Lower leg skin (tissue), 4 donors: ENCODE measurements at places on chromosomes 12 and 14. TPM values are rescaled to one million over a fixed set of nuclear protein-coding genes. Genes with fewer than 3 reads are reported as not detected.

- DNase-seq, result no peak
Measured at GRCh38 chr14:59511916-59512575, 27.7 kb downstream of the JKAMP start.

DNA sequence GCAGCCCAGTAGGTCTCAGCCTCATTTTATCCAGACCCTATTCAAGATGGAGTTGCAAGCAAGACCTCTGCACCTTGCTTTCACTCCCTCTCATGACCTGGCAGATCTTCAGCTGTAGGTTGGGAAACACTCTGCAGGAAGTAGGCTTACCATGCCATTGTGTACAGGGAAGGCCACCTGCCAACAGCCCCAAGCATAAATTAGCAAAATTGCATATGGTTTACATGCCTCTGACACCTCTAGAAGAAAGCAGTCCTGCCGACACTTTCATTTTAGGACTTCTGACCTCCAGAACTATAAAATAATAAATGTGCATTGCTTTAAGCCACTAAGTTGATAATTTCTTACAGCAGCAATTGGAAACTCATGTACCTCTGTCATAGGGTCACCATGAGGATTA, 96.9 kb downstream of the SLC15A4 start:
- DNase-seq, result peak; percentile 9

- DNase-seq, result no peak
Measured at GRCh38 chr12:115306380-115306779, 622.4 kb upstream of the TBX3 start.

- no peak for DNase-seq
Measured at GRCh38 chr12:123094349-123095077, 56.4 kb downstream of the PITPNM2 start.

DNA sequence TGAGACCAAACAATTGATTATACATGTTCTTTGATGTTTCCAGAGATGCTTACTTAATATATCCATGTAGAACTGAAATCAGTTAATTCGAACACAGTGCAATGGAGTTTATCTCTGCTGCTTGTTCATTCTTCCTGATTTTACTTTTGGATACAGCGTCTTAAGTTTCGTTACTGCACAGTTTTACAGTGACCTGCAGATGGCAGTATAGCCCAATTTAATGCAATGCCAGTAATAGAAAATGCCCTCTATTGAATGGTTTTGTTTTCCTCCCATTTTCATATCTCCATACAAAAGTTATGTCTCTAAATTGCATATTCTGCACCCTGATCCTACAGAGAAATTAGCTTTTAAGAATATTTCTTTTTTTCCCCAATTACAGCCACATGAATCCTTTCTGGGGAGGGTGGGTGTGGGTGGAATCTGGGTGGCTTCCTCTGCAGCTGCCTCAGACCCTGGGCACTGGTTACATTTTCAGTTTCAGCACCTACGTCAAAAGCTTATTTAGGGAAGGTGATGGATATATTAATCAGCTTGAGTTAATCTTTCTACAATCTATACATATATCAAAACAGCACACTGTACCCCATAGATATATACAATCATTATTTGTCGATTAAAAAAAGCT, 101.1 kb upstream of the DCD start:
- DNase-seq, result no peak

DNA sequence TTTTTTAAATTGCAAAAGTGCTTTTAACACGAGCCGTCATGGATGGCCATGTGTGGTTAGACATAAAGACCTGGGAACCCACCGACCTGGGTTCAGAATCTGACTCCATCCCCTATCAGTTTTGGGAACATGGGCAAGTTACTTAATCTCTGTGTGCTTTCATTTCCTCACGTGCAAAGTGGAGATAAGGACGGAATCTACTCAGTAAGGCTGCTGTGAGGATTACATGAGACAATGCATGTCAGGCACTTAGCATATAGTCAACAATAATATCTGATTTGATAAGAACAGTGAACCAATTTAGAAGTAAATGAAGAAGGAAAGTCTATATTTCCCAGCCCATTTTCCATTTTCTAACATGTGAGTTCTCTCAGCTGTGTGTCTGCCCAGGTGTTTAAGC, 235.4 kb downstream of the SUDS3 start:
- no peak for DNase-seq

DNA sequence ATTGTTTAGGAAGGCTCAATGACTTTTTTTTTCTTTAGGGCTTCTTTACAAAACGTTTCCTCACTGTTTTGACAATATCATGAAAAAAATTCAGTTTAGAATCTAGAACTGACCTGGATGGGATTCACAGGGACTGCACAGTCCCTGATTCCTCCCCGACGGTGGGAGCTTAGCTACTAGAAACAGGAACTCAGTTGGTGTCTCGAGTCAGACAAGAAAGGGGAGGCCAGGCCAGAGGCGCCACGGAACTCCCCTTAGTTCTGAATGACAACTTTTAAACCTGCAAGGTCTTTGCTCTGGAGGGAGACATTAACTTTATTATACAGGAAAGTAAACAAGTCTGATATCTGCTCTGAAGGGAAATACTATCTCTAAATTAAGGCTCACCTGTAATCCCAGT, 45.4 kb upstream of the SRP54 start:
- DNase-seq, result no peak

GRCh38 chr12:108131657-108132126, 2.6 kb downstream of the WSCD2 start:
- no peak for DNase-seq

DNA sequence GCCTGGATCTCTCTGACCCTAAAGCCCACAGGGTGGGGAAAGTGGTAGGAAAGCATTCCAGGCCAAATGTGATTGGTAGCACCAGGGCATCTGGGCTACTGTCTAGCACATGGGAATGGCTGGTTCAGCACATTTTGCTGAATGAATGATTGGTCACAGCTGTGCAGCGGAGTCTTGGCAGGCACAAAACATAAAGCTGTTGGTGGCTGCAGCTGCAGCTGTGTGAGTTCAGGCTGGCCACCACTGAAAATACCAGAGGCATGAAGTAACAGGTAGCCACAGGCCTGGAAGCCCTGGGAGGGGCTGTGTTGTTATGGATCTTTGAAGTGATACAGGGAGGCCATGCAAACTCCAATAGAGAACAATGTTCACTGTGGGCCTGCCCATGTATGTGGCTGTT, 72.7 kb downstream of the MYRFL start:
- DNase-seq, result no peak

DNA sequence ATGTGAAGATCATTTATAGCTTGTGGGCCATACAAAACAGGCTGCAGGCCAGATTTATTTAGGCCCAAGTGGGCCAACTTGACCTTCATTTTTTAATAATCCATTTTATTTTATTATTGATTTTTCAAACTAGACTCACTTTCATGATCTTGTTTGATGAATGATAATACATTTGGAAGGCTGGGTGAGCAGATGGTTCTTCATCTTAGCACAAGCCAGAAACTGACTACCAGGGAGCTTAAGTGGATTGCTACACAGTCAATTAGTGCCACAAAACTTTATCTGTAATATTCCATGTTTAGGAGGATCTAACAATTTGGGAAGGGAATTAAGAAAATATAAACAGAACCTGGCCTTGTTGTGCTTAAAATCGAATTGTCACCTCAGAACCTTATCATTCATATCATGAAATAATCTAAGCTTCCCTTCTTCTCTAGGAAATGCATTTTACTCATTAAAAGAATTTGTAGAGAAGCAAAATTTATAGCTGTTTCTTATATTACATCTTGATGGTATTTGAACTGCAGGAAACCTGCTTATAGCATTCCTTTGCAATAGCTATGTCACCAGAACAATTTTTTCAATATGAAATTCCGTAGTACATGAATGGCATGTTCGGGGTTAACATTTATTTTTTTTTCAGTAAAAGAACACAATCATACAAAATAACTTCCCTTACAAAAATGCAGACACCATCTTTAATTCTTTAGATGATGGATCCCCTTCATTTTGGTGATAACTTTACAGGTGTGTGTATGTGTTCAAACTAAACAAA, 62.0 kb upstream of the CSRP2 start:
- no peak for DNase-seq

DNA sequence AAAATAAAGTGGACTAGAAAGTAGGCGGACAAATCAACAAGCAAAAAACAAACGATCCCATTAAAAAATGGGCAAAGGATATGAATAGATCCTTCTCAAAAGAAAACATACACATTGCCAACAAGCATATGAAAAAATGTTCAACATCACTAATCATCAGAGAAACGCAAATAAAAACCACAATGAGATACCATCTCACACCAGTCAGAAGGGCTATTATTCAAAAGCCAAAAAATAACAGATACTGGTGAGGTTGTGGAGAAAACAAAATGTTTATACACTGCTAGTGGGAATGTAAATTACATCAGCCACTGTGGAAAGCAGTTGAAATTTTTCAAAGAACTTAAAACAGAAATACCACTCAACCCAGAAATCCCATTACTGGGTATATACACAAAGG, 70.3 kb downstream of the RPS6KA5 start:
- no peak for DNase-seq

DNA sequence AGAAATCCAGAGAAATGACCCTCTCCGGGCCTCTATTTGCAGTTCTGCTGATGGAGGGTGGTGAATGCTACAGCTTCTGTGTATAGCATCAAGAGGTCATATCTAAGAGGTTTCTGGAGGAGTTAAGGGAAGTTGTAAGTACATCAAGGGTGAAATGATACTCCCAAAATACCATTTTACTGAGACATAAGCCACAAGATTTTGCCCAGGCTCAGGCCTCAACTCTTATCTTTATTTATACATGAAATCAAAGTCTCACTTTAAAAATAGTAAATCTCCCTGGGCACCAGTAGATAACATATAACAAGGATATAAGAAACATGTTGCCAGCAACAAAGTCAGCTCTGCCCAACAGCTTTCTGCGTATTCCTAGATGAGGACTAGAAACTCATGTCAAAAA, 40.4 kb downstream of the NIN start:
- DNase-seq, result no peak

GRCh38 chr14:54785778-54786770, 116.6 kb downstream of the GCH1 start:
- peak; percentile 42 for DNase-seq

- no peak for DNase-seq
Measured at GRCh38 chr14:87944987-87945604, 47.9 kb downstream of the GALC start.

- DNase-seq, result no peak
Measured at GRCh38 chr12:65695113-65695865, 129.0 kb upstream of the HMGA2 start.

- DNase-seq, result no peak
Measured at GRCh38 chr12:116222358-116222757, 55.1 kb downstream of the MED13L start.

DNA sequence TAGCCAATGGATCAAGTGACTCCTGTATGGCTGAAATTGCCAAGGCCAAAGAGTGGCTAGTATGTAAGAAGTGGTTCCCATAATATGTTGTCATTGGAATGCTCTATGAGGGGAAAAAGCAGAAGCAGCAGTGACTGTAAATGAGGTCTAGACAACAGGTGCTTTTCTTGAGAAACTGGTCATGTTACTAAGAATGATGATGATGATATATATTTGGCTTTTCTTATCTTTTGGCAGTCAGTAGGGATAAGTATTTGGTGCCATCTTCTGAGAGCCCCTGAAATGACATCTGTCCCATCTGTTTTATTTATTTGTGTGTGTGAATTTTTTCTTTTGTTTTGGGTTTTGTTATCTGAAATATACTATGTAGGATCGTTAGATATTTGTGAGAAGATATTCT, 141.7 kb downstream of the SYT1 start:
- DNase-seq, result no peak

- DNase-seq, result no peak
Measured at GRCh38 chr14:75418850-75419768, 8.7 kb upstream of the JDP2 start.

DNA sequence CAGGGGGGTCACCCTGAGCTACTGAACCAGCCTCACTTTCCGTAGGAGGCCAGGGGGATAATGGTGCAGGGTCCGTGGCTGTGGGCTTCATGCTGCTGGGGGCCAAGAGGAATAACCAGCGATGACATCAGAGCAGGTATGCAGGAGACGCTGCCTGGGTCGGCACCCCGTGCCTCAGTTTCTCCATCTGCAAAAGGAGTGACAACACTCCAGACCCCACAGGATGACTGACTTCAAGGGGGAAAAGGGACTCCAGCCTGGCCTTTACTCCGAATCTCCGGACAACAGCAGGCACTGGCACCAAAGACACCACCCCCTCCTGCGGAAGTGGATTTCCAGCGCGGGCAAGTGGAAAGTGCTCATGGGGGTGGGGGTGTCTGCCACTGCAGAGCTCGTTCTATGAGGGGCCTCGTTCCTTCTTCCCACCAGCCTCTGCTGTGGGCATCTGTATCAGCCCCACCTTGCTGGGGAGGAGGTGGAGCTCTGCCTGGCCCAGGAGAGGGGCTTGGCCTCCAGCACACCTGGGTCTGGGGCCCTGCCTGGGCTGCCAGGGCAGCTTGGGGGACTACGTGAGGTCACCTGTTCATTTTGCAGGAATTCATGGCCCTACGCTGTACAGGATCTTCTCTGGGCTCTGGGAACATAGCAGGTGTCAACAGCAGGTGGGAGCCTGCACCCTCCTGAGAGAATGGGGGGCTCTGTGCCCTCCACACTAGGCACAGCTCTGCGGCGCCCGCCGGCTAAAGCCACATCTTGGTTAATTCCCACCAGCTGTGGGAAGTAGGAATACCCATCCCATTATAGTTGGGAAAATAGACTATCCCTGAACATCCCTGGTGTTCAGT, 216.6 kb upstream of the C14orf180 start:
- DNase-seq, result no peak

- no peak for DNase-seq
Measured at GRCh38 chr12:75909714-75910656, 121.6 kb downstream of the PHLDA1 start.

DNA sequence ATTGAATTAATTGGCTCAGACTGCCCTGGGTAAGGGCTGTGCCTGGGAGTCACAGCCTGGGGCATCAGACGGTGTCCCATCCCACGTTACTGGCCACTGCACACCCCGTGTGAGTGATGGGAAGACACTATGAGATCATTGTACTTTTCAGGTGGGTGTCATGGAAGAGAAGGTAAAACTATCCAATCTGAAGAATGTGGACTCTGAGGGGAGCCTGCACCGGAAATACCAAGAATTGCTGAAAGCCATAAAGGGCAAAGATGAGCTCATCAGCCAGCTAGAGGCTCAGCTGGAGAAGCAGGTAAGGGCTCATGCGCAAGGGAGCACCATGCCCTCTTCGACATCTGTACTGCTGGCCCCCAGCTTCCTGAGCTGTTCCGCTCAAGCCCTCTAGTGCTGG, 24.0 kb downstream of the PLEKHH1 start:
- no peak for DNase-seq

The ZNF10 gene
- total RNA-seq, result 4.8 TPM

The C12orf60 gene
- not detected for total RNA-seq

The C14orf39 gene
- total RNA-seq, result not detected

The MEG3 gene
- 18.2 TPM for total RNA-seq

The KRT71 gene
- total RNA-seq, result not detected

The TESPA1 gene
- total RNA-seq, result 0.68 TPM

The PTPRO gene
- total RNA-seq, result 0.91 TPM

The TMEM52B gene
- total RNA-seq, result not detected

The ARPC3 gene
- total RNA-seq, result 224 TPM

The LRP1-AS gene
- total RNA-seq, result not detected

The AQP5 gene
- 281 TPM for total RNA-seq

The CARMIL3 gene
- 7.6 TPM for total RNA-seq
